ENCODE measurements at places on chromosomes 16 and 17. TPM values are rescaled to one million over a fixed set of nuclear protein-coding genes. Genes with fewer than 3 reads are reported as not detected.

The NPIPB9 gene
- total RNA-seq: 2.7 TPM

GRCh38 chr17:48565022-48565554 is 13.1 kb downstream of the HOXB4 start:
- peaks cover 89% of the 10 kb centered on the region for H3K27me3 ChIP-seq
- H3K36me3 ChIP-seq: no peaks in the 10 kb centered on the region
- no peak overlapping the region for H3K4me3 ChIP-seq

DNA sequence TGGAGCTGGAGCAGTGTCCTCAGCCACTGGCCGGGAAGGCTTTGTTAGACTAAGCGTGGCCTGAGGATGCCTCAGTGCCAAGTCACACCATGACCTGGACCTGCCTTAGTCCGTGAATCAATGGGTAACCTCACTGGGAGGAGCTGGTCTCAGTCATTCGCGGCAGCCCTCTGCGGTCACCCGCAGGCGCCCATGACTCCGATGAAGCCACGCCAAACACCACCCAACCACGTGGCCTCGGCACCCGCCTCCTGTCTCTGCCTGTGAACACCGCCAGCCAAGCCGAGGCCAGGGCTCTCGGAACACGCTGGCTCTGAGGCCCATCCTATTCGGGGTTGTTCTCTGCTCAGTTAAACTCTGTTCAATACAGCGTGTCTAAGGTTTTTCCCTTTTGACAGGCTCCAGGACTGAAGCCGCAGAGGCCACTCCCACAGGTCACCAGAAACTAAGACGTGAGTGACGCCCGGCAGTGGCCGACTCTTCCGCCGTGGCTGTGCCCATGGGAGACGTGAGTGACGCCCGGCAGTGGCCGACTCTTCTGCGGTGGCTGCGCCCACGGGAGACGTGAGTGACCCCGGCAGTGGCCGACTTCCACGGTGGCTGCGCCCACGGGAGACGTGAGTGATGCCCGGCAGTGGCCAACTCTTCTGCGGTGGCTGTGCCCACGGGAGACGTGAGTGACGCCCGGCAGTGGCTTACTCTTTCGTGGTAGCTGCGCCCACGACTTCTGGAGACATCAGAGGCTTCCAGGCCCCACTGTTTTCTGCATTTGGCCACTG is 16.8 kb upstream of the PABPN1L start:
- no peak for DNase-seq
- H3K4me3 ChIP-seq: no peak overlapping the region
- peaks cover 13% of the 10 kb centered on the region for H3K27me3 ChIP-seq
- H3K4me1 ChIP-seq: no peaks in the 10 kb centered on the region
- H3K36me3 ChIP-seq: no peaks in the 10 kb centered on the region
- H3K27ac ChIP-seq: no peak overlapping the region

GRCh38 chr16:15786501-15786900 is 70.3 kb downstream of the MYH11 start:
- DNase-seq: no peak
- H3K36me3 ChIP-seq: no peaks in the 10 kb centered on the region
- peaks cover 12% of the 10 kb centered on the region for H3K27me3 ChIP-seq
- no peak overlapping the region for H3K27ac ChIP-seq

GRCh38 chr17:80414508-80414802 is 512 bp upstream of the ENDOV start:
- H3K27ac ChIP-seq: peak overlapping the region; percentile 99
- DNase-seq: peak; percentile 50
- H3K4me1 ChIP-seq: peaks cover 15% of the 10 kb centered on the region
- H3K36me3 ChIP-seq: peaks cover 17% of the 10 kb centered on the region
- peaks cover 6% of the 10 kb centered on the region for H3K27me3 ChIP-seq

Measured in osteoblast (primary cell).